Stimulated activated memory B cell treated with anti-CD40 and anti-IgM and Interleukin-4, amounts not matched to agents 10 μg/mL and 1 μg/mL and 100 μg/mL, for 72 hours (primary cell): ENCODE measurements at places on chromosomes 1 and 21.

DNA sequence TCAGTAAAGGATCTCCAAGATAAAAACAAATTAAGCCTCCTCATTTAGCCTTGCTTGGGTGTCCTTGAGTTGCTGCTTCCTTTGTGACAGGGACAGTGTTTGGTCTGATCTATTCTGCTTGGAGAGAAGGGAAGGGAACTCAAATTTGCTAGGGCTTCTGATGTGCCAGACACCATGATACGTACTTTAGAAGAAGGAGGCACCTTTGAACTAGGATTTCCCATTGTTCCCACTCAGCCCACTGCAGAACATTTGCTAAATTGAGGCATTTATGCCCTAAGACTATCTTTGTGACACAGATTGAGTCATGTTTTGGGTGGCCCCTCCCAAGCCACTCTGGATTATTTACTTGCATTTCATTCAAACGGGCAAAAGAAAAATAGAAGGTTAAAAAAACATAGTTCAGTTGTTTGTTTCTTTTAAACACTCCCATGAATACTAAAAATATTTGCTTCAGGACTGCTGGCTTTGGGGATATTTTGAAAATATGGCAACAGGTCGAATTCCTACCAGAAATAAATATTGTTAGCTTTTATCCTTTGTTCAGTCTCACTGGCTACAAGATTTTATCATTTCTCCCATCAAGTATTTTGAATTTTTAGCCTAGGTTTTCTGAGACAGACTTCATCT, 81.9 kb upstream of the WLS start:
- ATAC-seq = no peak

DNA sequence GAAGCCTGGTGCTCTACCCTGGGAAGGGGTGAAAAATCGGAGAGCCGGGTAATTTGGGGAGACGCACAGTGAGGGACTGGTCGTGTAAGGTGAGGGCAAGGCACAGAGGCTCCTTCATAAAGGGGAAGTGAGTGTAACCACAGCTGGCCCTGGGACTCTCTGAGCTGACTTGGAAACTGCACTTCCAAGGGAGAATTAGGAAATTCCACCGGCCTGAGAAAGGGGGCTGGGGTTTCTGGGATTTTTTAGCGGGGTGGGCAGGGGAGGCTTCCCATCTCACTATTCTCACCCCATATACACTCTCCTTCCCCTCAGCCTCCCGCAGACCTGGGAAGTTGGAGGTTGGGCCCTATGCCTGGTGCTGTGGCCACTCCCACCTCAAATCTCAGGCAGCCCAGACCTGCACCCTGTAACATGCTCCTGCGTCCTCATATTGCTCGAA, 88.3 kb upstream of the IPO9 start:
- peak; percentile 61 for ATAC-seq

DNA sequence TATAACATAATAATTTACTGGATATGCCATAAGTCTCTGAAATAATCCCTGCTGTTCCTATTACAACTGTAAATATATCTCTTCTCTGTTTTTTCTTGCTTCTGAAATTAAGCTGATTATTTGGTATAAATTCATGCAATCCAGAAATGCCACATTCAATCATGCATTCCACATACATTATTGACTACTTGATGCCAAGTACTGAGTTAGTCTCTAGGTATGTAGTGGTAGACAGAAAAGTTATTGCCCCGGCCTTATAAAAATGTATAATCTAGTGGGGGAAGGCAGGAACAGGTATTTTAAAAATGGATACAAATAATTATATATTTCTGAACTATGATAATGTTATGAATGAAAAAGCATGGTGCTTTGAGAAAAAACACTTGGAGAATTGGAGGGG, 338.6 kb upstream of the SNX7 start:
- no peak for ATAC-seq

GRCh38 chr1:15507278-15507677, 16.7 kb downstream of the CASP9 start:
- ATAC-seq = no peak

DNA sequence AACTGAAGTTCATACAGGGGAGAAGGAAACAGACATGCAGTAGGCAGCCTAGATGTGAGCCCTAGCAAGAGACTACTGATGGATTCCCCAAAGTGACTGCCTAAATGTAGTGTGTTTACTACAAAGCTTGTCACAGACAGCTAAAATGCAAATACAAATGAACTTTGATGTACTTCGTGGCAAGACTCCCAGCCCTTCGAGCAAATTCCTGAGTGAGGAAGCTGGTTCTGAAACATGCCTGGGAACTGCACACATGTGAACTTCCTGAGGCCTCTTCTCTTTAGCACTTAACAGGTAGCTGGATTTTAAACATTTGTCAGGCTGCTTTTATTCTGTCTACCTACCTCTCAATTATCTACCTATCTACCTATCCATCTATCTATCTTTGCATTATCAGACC, 6.7 kb upstream of the IRF2BP2 start:
- no peak for ATAC-seq

DNA sequence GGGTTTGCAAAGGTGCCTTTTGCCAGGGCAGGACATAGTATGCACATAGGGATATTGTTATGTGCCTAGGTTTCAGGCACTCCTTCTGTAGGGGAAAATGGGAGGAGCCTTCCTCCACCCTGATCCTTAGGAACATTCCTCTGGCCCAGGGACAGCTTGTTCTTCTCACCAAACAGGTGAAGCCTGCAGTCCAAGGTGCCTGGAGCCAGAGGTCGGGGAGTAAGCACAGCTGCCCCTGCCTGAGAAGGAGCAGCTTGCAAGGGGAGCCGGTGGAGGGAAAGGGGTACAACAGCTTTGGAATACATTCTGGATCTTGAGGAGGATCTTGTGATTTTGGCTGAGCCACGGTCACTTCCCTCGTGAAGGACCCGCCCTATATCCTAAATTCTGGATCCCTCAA, 82.4 kb upstream of the CD1D start:
- no peak for ATAC-seq

DNA sequence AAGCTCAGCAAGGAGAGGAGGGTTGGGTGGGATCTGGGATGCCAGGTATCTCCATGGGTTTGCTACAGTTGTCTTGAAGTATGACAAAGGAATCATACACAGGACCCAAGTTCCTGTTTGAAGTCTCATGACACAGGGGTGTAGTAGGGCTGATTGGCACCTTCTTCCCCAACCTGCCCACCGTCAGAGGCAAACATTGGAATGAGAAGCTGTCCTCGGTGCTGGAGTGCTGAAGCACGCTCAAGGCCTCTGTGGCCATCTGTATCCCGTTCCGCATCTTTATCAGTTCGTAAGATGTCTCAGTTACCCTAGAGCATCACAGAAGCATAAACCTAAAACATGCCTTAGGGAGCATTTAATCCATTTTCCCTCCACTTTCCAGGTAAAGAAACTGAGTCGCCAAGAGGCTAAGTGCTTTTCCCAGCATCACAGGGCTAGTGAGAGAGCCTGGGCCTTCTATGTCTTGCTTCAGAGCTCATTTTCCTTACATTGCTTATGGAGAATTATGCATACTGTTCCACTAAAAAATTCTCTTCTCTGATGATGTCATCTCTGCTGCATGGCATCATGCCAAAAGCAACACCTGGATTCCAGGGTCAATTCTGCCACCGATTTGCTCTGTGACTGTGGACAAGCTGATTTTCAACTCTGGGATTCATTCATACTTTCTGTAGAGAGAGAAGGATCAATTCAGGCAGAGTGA, 34.2 kb downstream of the VWA5B1 start:
- no peak for ATAC-seq

DNA sequence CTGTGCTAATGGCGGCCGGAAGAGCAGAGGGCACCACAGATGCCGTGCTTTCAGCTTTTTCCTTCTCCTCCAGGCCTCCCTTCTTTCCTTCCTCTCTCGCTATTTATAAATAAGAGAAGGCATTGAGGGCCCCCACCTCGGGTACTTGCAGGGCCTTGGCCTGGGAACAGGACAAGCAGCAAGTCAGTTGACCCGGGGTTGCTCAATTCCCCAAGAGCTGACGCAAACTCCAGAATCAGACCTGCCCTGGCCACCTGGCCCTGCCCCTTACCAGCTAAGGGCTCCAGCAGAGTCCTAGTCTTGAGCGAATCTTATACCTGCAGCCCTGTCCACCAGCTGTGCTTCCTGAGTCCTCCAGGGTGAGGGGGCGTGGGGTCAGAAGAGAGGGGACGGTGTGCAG, 13.5 kb downstream of the TNFRSF1B start:
- ATAC-seq = no peak

GRCh38 chr1:115429884-115430283, 91.8 kb upstream of the NGF start:
- no peak for ATAC-seq

DNA sequence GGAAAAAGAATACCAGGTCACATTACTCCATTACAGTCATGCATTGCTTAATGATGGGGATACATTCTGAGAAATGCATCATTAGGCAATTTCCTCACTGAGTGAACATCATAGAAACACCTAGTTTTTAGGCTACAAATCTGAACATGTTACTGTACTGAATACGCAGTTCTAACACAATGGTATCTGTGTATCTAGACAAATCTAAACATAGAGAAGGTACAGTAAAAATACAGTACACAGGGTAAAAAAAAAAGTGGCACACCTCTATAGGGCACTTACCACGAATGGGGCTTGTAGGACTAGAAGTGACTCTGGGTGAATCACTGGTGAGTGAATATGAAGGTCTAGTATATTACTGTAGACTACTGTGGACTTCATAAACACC, 115.7 kb downstream of the AKT3 start:
- no peak for ATAC-seq

DNA sequence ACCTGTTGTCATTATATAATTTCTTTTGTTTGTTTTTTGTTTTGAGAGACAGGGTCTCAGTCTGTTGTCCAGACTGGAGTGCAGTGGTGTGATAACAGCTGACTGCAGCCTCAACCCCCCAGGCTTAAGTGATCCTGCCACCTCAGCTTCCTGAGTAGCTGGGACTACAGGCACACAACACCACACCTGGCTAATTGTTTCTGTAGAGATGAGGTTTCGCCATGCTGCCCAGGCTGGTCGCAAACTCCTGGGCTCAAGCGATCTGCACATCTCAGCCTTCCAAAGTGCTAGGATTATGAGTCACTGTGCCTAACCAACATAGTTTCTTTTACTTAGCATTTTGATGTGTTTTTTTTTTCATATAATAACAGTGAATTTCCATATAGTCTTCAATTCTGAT, 50.4 kb upstream of the FCRL4 start:
- ATAC-seq = no peak

DNA sequence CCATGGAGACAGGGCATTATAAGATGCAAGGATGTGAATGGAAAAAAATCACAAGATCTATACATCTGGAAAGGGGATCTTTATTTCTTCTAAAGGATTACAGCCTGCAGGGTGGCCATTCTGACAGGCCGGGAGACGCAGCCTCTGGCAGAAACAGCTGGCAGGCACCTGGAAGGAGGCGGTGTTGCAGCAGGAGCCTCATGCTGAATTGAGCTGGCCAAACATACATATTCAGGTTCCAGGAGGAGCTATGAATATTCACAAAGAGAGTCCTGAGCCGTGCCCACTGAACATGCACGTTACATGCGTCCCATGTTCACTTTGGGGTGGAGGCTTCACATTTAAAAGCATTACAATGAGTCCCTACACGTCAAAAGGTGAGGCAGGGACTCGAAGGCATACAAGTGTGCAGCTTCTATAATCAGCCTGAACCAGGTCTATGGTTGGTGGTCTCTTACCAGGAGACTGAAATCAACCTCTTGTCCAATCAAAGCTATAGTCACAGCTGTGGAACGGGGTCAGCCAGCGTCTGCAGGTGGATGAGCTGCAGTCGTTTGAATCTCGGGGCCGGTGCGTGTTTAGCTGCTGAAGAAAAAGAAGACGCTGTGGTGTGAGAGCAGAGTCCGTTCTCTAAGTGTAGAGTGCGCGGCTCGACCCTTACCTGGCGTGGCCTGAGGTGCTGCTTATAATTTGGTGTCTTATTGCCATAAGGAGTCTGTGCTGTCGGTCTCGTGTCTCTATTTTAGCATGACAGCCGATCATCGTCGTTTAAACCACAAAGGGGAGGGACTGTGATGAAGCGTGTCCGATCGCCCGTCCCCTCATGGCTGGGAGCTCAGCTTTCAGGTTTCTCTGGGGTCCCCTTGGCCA, 183.0 kb downstream of the ETS2 start:
- ATAC-seq = no peak

- no peak for ATAC-seq
Measured at GRCh38 chr1:218304281-218305039, 19.4 kb downstream of the RRP15 start.

- no peak for ATAC-seq
Measured at GRCh38 chr1:171346881-171347280, 32.9 kb downstream of the FMO4 start.

DNA sequence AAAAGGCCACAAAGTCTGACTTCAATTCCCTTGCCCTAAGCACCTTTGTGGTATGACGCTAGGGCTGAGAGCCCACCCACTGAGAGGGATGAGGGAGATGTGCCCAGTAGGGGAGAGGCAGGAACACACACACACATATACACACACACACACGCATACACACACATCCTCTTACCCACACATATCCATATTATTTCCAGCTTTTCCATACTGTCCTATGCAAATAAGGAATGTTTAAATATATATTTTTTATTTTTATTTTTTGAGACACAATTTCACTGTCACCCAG, 3.0 kb downstream of the RAB25 start:
- ATAC-seq = no peak

DNA sequence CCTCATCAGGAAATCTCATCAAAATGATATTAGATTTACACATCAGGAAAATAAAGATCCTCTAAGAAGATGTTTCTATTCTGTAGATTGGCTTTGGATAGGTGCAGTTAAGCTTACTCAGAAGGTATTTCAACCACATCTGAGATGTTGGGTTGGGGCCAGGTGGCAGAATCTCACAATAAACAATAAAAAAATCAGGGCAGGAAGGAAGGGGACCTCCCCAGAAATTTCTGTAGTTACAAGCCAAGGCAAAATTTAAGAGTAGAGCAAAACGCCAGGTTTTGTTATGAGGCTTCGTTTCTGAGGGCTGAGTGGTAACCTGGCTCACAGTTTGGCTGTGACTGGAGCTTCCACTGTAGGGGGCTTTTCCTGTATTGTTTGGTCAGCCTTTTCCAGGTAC, 84.8 kb downstream of the HUNK start:
- ATAC-seq = no peak

DNA sequence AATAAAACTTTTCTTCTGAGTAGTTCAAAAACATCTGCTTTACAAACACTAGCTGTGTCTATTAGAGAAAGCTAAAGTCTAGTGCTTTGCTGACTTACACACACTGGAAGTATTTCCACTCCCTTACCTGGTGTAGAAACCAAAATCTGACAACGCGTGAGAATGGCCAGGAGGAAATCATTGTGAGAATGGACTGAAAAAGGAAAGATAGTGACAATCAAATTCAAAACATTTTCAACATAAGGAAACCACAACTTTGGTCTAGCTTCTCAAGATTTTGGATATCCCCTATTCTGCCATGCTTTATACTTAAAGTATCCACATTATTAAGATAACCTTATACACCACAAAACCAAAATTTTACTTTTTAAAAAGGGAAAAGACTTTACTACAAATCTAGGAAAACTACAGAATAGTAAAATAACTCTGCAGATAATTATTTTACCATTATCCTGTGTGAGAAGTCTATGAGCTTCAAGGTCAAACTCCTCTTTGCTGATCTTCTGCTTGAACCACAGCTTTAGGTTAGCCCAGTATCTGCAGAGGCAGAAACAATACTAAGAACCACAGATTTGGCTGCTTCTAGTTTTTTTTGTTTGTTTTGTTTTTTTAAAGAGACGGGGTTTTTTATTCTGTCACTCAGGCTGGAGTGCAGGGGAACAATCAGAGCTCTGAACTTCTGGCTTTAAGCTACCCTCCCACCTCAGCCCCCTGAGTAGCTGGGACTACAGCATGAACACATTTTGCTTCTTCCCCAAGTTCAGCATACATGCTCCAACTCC, 6.6 kb downstream of the TADA1 start:
- ATAC-seq = no peak

- no peak for ATAC-seq
Measured at GRCh38 chr1:55338448-55338820, 123.3 kb upstream of the USP24 start.
